ENCODE measurements at places on chromosomes 3 and 15.

- no peak for DNase-seq
Measured at GRCh38 chr15:99135194-99135593, 30.3 kb downstream of the SYNM start.

GRCh38 chr15:27084844-27085243, 113.9 kb downstream of the GABRG3 start:
- DNase-seq = peak; percentile 17

DNA sequence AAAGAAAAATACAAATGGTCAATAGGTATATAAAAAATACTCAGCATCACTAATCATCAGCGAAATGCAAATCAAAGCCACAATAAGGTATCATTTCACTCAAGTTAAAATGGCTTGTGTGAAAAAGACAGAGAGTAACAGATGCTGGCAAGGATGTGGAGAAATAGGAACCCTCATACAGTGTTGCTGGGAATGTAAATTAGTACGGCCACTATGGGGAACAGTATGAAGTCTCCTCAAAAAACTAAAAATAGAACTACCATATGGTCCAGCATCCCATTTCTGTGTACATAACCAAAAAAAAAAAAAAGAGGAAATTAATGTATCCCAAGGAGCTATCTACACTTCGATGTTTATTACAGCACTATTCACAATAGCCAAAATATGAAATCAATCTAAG, 98.1 kb upstream of the TGFBR2 start:
- peak; percentile 4 for DNase-seq

DNA sequence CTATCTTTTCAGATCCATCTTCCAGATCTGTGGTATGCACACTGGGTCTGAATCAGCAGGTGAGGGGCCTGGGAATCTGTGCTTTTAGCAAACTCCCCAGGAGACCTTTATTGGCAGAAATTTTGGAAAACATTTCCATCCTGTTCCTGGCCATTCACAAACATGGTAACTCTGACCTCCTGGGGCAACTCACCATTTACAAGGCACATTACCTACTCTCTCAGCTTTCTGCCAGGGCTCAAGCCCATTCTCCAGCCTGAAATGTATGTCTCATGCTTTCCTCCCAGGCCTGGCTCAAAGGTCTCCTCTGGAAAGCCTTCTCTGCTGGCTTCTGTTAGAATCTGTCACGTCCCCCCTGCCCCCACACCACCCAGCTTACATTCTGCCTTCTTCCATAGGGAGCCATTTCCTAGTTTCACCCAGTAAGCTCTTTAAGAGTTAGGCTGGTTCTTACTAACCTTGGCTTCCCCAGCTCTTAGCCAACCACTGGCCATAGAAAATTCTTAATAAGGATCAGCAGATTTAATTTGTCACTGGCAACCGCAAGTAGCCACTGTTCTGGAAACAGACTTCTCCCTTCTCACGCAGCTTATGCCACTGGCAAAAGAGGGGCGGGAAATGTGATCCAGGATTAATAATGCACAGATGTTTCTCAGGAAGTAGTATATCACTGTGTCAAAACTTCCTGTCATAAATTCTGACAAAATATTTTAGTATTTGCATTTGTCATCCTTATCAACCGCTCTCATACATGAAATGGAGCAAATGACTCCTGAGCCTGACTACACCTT, 55.0 kb downstream of the RORA start:
- peak; percentile 97 for DNase-seq
